Epithelial cell of umbilical artery (primary cell): ENCODE measurements at places on chromosomes 3 and 15. TPM values are rescaled to one million over a fixed set of nuclear protein-coding genes. Genes with fewer than 3 reads are reported as not detected.

RTP4 gene
- total RNA-seq = 0.61 TPM in 1 of 2 replicates, not detected in the other

CCR8 gene
- total RNA-seq = not detected in 2 replicates

SLC28A2 gene
- not detected in 2 replicates for total RNA-seq

NEIL1 gene
- total RNA-seq = 13.3 and 17.5 TPM in 2 replicates

ADGRG7 gene
- 0.30 TPM in 1 of 2 replicates, not detected in the other for total RNA-seq

GOLGA8M gene
- 1.9 TPM in 1 of 2 replicates, not detected in the other for total RNA-seq
